ENCODE measurements at places on chromosomes 12 and 14.

- no peak for DNase-seq
Observed at GRCh38 chr12:20436316-20436715, 68.0 kb downstream of the PDE3A start.

- DNase-seq = no peak
Observed at GRCh38 chr12:102513739-102514138, 33.4 kb upstream of the IGF1 start.

- no peak for DNase-seq
Observed at GRCh38 chr14:37616853-37617252, 21.4 kb downstream of the TTC6 start.

GRCh38 chr12:80413462-80413861, 30.6 kb upstream of the PTPRQ start:
- no peak for DNase-seq

DNA sequence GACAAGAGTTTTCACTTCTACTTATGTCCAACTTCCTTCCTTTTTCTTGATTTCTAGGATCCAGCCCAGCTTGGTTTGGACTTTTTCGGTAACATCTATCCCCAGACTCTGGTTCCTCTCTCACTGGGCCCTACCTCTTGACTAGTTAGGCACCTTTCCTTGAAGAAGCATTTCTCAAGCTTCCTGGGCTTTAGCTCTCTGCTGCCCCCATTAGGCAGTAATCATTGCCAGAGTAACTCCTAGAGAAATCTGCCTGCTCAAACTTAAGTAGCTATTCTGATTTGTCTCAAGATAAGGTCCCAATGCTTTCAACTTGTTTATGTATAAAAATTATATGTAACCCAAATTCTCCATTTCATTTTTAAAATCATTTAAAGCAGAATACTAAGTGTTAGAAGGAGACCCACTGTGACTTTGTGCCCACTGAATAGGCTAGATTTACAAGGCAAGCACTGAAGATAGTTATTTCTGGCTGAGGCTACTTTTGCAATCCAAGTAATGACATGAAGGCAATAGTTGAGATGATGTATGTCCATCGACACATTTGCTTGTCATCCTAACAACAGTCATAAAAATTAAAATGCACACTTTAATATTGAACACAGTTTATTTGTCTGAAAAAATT, 275.0 kb upstream of the G2E3 start:
- peak; percentile 52 for DNase-seq

DNA sequence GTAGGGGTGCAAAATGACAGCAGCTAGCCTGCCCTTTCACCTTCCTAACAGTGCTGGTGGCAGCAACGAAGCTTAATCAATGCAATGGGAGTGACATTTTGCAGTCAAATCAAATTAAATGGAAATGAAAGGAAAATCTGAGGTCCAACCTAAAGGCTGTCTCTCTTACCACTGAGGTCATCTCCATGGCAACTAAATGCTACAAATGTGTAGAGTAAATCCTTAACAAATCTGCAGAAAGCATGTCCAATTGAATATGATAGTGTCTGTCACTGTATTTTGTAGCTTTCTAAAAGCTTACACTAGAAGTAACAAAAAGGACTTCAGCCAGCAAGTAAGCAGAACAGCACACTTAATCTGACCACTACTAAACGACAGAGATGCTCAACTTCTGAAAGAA, 488.8 kb downstream of the BCAT1 start:
- DNase-seq = no peak

- peak; percentile 60 for DNase-seq
Observed at GRCh38 chr12:56221232-56221756, 428 bp downstream of the RNF41 start.

GRCh38 chr14:59202031-59202430, 13.6 kb downstream of the DAAM1 start:
- no peak for DNase-seq

- peak; percentile 68 for DNase-seq
Observed at GRCh38 chr12:52082988-52083637, 3.6 kb downstream of the SMIM41 start.

DNA sequence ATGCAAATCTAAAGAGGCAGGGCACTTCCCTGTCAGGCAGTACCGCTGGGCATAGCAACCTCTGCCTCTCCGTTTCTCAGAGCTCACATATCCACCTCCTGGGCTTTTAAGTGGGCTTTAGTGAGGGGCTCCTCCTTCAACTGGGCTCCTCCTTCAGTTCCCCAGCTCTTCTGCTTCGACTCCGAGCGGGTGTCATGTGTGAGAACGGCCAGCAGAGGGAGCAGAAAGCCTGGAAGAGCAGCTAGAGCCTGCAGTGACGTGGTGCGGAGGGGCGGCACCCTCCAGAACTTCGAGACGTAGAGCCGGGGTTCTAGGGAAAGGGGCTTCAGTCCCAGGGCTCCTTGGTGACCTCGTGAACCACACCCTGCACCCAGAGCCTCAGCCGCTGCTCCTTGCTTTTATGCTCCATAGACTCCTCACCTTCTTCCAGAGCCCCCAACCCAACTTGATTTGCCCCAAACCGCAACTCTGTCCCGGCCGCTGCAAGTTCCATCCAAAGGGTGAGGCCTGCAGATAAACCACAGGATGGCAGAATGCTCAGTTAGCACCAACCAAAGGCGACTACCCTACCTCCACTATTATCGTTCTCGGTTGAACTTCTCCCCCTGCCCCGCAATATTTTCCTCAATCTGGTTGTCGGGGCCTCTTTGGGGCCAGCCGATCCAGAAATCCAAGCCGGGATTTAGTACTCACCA, 383 bp upstream of the GLI1 start:
- DNase-seq = peak; percentile 94

GRCh38 chr12:86137936-86138335, 118.3 kb downstream of the MGAT4C start:
- no peak for DNase-seq

- DNase-seq = no peak
Observed at GRCh38 chr14:56195704-56196103, 77.5 kb downstream of the PELI2 start.

GRCh38 chr14:23938823-23939222, 14.7 kb upstream of the DHRS4 start:
- DNase-seq = no peak

DNA sequence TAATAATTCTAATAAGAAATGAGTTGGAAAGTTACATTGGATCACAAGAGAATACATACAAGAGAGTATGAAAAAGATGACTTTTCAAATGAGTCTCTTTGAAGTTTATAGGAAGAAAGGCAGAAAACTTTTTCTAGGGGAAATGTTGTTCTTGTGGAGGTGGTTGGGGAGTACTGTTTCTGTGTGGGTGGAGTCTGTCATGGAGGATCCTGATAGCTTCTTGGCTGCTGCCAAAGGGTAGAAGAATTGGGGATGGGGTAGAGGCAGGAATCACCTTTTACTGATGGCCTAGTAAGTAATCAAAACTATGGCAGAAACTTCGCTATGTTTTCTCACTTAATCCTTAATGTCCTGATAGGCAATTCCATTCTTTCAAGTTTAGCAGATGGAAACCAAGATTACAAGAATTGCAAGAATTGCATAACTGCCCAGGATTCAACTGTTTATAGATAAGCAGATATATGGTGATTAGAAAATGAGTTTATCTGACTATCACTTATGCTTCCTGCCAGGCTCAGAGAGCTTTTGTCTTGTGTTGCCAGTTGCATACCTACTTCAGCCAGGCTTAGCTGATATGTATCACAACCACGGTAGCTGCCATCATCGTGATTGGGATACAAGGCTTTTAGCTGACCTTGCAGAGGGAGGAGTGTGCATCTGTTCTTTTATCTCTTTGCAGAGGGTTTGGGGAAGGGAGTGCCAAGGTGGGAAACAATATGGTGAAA, 463.9 kb downstream of the TMTC2 start:
- no peak for DNase-seq

DNA sequence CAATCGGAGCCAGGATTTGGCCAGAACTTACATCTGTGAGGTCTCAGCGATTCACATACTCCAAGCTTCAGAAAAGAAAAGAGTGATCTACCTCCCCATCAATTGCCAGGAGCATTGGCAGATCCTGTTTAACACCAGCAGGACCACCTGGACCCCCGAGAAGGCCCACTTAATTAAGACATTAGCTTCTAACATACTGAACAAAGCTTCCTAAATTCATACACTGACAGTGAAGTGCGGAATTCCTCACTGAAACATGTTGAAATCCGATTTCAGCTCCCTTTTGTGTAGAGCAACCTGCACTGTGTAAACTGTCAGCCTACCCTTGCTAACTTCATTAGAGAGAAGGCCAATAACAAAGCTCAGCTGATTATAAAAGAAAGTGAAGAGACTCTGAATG, 274.0 kb downstream of the NOVA1 start:
- no peak for DNase-seq

- DNase-seq = no peak
Observed at GRCh38 chr14:64953661-64954060, 11.1 kb upstream of the GPX2 start.

DNA sequence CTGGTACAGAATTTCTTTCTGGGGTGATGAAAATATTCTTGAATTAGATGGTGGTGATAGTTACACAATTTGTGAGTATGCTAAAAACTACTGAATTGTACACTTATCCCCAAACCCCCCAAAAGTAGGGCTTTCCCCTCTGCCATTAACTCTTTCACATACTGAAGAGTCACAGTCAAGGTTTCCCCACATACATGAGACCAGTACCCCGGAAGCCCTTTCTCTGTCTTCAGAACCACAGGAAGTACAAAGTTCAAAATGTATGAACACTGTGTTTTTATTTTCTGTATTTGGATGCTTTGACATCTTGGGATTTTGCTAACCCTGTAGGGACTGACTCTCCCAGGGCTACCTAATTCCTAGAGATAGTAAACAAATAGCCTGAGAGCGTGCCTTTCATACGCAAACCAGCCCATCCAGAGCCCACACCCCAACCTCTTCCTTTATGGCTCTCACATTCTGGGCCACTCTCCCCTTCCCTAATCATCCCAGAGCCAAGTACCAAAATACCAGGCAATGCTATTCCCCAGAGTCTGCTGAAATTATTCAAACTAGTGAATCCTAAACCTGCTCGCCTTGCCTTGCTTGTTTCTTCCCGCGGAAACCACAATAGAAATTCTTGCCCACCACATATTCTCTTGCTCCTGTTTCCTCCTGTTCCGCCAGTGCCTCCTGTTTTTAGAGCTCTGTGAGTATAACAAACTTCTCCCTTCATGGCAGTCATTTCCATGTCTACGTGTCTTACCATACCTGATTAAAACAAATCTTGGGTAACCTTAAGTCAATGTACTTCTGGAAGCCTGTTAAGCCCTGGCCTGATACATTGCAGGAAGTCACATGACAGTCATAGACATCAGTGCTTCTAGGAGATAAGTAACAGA, 524.8 kb downstream of the FUT8 start:
- DNase-seq = no peak

- no peak for DNase-seq
Observed at GRCh38 chr14:24197056-24197450, 1.8 kb upstream of the TM9SF1 start.

DNA sequence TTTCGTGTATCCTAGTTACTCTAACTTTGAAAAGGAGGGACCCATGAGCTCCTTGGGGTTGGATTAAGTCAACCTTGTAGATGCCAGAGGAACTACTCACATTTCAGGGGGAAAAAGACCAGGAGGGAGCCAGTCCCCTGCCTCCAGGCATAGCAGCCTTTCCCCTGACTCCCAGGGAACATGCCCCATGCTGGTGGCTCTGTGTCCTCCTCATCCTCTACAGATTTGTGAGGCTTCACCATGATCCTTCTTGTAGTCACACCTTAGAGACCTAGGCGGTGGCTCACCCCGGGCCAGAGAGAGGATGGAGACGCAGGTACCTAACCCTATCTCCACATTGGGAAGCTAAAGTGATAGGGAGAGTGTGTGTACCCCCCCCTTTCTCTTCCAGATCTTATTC, 16.0 kb upstream of the PPP1R1A start:
- DNase-seq = no peak

GRCh38 chr12:112151766-112152541, 26.6 kb downstream of the TRAFD1 start:
- no peak for DNase-seq

GRCh38 chr12:50784501-50784900, 20.6 kb downstream of the ATF1 start:
- DNase-seq = no peak

DNA sequence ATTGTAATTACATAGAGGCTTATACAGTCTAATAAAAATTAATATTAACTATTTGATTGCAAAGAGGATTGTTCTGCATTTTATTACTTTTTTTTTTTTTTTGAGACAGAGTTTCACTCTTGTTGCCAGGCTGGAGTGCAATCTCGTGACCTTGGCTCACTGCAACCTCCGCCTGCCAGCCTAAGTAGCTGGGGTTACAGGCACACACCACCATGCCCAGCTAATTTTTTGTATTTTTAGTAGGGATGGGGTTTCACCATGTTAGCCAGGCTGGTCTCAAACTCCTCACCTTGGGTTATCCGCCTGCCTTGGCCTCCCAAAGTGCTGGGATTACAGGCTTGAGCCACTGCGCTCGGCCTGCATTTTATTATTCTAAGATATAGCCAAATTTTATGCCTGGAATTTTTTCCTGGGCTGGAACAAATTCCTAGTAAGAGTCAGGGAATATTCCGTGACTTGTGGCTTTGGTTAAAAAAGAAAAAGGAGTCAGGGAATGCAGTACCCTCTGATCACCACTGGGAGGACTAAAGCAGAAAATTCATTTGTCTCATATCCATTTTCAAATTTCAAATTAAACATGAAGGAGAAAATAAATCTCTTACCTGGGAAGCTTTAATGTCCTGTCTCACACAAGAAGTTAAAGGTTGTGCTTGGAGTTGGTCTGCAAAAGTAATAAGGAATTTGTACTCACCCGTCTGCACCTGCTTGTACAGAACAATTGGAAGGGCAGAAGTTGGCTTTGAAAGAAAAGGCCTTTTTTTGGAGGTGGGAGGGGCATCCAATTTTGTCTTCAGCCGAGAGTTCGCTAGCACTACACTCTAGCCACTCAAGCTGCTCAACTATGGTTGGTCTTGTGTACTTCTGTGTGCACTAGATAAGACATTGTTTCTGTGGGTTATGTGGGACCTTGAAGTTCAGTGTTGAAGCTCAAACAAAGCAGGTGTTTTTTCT, 8.7 kb downstream of the MARK3 start:
- DNase-seq = no peak

DNA sequence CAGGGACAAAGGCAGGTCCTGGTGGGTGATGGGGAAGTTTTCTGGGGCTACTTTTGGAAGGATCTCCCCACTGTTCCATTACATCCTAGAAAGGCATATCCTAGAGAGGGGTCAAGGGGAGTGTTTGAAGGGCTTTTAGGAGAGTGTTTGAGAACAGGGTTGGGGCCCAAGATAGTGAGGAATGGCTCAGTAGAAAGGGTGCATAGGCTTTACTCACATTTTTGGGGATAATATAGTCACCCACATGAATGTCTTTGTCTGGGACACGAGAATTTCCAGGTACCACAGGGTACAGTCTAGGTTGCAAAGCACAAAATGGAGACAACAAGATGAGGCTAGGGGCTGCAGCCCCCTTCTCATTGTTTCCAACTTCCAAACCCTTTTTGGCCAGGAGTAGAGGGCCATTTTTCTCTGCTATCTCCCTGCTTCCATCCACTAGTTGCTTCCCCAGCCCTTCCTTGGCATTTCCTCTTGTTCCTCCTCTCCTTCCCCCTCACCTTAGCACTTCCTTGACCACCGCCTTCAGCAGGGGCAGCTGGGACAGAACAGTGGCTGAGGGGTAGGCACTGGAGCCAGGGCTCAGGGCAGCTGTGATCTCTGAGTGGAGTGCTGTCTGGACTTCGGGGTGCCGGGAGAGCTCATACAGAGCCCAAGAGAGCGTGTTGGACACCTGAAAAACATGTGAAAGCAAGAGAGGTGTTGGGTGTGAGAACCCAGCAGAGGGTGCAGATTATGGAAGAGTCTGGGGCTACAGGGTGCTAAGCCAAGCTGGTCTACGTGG, 2.8 kb downstream of the CYP27B1 start:
- DNase-seq = no peak

- no peak for DNase-seq
Observed at GRCh38 chr14:34678306-34678705, 36.1 kb downstream of the CFL2 start.

GRCh38 chr12:109711596-109712461, 1.8 kb upstream of the FAM222A start:
- DNase-seq = no peak

Data from Caco-2 (cell line).